ENCODE measurements at places on chromosomes 5 and 9.

GRCh38 chr5:79513704-79514390 lies at the start of gene HOMER1:
Gene HOMER1 (minus strand): TSS chr5:79514134. CDS start chr5:79512774, 1,360 bp downstream.
- peak; percentile 54 for DNase-seq

- DNase-seq = no peak
Measured at GRCh38 chr9:100848726-100849125, 179.8 kb upstream of the PLPPR1 start.

DNA sequence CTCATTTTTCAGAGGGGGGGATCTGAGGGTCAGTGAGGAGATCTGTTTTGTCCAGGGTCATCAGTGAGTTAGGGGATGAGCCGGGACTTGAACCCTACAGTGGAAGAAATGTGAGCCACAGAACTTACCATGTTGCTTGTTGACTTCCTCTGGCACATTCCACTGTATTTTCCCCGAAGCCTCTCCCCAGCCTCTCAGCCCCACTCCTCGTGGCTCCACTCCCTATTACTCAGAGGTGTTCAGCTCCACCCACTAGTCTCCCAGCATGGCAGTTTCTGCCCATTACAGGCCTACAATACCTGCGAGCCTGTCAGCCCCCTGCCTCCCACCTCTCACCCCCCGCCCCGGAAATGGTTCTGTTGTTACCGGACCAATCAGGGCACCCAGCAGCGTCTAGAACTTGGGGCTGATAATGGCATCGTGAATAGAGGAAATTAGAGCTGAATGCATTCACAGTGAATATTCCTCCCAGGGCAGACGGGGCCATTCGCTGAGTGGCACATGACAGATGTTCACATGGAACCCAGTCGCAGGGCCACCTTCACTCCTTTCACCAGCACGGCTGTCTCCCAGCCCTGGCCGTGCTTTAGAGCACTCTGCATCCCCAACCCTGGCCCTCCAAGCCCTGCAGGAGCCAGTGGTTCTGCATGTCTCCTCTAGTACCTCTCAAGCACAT lies 81.6 kb downstream of the KCNIP1 start:
- DNase-seq = peak; percentile 40

DNA sequence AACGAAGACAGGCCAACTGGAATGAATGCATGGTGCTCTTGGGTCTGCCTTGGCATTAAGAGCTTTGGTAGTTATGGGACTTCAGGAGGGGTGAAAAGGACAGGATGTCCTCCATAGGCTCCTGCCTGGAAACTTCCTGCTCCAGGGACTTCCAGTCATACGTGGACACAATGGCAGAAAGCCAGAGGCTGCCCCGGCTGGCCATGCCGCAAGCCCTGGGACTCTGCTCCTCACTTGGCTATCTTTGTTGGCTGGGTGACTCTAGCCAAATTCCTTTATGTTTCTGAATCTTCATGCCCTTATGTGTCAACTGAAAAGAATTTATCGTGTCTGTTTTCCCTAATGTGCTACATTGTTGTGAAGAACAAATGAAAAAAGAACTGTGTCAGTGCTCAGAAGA lies 136.9 kb downstream of the SIL1 start:
- DNase-seq = peak; percentile 55

DNA sequence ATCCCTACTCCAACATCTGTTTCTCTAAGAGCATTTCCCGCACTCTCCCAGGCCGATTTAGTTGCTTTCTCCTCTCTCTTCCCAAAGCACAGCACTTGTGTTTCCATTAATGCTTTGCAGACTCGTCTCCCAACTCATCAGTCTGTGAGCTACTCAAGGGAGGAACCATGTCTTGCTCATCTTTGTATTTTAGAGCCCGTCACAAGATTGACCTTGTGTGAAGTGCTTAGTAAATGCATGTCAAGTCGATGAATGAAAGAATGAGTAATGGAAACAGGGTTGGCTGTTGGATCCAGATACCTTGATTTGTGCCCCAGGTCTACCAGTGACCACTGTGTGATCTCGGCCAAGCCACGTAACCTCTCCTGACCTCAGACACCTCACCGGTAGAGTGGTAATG lies 99.3 kb downstream of the KLF4 start:
- no peak for DNase-seq

- DNase-seq = no peak
Measured at GRCh38 chr5:100576217-100576751, 41.1 kb downstream of the FAM174A start.

- DNase-seq = peak; percentile 71
Measured at GRCh38 chr9:130453487-130453886, 8.7 kb downstream of the ASS1 start.

GRCh38 chr5:6606884-6607558 lies 25.8 kb downstream of the NSUN2 start:
- DNase-seq = no peak

DNA sequence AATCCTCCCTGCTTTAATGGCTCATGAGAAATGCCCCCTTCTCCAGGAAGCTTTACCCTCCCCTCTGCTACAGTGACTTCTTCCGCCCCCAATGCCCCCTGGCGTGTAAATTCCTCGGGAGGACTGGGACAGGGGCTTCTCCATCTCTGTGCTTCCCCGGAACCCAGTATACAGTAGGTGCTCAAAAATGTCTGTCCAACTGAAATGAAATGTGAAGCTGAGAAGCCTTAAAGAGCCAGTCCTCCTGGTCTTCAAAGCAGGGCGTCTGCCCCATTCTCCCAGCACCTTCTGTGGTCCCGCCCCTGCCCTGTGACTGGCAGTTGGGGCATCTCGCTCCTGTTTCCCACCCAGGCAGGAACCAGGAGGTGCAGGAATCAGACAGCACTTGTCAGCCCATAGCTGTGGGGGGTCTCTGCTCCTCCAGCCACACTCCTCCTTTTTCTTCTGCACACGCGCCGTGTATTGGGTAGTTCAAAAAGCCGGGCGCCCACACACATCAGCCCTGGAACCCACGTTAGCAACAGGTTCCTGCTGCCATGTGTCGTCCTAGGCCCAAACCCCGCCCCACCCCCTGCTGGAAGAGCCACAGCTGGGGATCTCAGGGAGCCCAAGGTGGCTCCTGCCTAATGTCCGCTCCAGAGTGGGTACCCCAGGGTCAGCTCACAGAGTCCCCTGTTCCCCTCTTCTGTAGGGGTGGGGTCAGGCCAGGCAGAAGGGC lies 16.0 kb downstream of the FIBCD1 start:
- no peak for DNase-seq

GRCh38 chr5:140042393-140042642 lies 781 bp downstream of the NRG2 start:
- DNase-seq = no peak

- no peak for DNase-seq
Measured at GRCh38 chr9:68609901-68610415, 69.3 kb upstream of the TMEM252 start.

Data from NCI-H226 (cell line).